ENCODE measurements at places on chromosomes 5 and 9.

GRCh38 chr5:147461915-147462314 is 48.0 kb downstream of the DPYSL3 start:
- no peak for DNase-seq

DNA sequence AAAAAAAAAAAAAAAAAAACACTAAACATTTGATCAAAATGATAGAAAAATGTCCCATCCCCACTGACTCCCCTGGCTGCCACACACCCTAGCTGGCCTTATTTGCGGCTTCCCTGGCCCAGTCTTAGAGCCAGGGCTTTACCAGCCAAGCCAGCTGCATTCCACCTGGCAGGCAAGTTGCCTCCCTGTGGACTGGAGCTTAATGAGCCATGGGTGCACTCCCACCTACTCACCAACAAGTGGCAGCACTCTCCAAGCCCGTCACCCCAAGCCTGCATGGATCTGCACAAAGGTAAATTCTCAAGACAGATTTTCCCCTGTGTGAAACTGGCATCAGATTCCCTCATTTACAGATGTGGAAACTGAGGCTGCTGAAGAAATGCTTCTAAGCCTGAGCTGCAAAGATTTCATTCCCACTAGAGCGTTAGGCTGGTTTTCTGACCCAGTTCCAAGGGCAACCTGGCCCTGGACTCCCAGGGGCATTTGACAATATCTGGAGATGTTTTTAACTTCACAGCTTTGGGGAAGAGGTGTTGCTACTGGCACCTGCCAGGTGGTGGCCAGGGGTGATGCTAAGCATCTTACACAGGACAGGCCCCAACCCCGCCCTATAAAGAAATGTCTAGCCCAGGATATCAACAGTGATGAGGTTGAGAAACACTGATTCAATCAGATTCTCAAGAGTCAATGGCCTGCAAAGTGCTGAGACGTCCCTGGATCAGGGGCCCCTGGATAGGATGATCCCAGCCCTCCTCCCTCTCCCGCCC is 21.9 kb upstream of the VDAC1 start:
- DNase-seq = peak; percentile 41

DNA sequence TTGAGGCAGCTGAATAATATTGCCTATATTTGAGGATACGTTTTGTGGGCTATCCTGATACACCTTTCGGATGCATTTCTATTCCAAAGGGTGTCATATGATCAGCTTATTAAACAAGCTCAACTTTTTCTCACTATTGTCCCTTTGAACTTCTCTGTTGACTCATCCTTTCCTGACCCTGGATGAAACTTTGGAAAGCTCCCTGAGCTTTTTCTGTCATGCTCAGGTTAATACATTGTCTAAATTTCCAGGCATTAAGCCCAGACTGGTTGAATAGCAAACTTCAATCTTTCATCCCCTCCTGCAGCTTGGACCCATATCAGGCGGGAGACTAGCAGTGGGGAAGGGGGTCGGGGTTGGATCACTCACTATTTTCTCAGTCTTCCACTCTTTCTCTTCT is 104.9 kb upstream of the PTPN3 start:
- DNase-seq = no peak

DNA sequence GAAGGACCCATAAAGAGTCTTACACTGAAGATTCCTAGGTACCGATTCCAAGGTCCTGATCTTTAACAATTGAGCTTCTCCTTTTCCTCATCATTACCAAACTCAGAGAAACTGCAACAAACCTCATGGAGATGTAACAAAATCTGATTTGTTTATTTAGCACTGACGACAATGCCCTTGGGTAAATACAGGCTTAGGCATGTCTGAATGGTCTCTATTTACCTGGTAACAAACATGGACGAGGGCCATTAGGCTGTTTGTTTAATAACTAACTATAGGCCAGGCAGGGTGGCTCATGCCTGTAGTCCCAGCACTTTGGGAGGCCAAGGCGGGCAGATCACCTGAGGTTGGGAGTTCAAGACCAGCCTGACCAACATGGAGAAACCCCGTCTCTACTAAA is 333.3 kb downstream of the AGTPBP1 start:
- no peak for DNase-seq

- DNase-seq = no peak
These were observed 105.2 kb downstream of the MARCHF11 start for GRCh38 chr5:16074358-16074757.
